Activated naive CD4-positive, alpha-beta T cell treated with Interleukin-2 at 50 U/mL for 16 hours (primary cell): ENCODE measurements at places on chromosomes 7 and 10.
A peak's percentile ranks its signal among the peaks of the same experiment; 100 is the strongest.

- DNase-seq: no peak
These were observed 110.6 kb upstream of the COL1A2 start for GRCh38 chr7:94284104-94284503.

DNA sequence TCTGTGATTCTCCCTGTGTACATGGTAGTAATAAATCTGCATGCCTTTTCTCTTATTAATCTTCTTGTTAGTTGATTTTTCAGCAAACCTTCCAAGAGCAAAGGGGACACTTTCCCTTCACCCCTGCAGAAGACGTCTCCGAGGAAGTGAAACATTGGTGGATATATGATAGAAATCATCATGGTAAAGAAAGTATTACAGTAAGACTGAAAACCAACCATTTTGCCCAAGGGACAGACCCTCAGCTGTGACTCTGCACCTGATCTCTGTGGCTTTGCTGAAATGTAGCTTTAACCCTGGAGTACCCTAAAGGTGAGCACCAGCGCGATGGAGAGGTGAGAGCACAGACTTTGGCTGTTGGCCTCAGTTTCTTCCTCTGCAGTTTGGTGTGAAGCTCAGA, 32.8 kb upstream of the MYO3A start:
- DNase-seq: no peak

DNA sequence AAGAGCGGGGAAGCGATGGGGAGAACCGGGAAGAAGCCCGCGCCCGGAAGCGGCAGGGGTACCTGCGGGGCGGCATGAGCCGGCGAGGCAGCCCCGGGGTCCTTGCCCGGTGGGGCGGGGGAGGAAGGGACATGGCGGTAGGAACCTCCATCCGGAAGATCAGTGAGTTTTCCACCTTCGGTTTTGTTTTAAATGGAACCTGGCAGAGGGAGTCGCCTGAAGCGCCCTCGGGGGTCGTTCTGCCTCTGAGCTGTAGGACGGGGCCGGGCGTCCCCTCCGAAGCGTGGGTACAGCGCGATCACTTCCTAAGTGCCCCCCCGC, 471 bp downstream of the PFKP start:
- DNase-seq: no peak

DNA sequence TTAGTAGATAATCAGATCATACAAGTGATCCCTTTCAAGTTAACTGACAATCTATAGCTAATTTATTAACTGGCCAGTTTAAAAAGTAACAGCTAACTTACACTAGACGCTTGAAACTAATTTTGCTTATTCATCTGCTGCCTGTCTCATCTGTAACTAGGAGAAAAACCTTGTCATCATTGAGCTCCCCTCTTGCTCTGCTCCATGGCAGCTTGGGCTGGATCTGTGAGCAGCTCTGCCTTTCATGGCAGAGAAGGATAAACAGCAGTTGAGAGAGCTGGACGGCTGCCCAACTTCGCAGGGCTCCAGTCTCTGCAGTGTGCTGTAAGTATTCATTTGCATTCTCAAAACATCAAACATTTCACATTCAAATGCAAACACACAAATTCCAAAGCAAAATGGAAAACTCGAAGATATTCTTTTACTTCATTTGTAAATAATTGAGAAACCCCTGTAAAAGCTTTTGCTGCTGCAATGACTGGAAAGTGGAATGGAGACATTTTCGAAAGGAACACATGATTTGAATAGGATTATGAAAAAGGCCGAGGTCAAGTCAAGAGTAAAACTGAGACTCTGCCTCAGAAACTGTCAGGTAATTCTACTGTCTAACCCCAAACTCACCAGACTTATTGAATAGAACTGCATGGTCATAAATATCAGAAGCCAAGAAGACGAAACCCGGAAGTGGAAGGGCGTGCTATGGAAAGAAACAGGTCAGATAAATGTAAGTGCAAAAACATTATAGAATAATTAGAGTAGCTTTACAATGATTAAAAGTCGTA, 17.6 kb downstream of the SLC35B4 start:
- no peak for DNase-seq

DNA sequence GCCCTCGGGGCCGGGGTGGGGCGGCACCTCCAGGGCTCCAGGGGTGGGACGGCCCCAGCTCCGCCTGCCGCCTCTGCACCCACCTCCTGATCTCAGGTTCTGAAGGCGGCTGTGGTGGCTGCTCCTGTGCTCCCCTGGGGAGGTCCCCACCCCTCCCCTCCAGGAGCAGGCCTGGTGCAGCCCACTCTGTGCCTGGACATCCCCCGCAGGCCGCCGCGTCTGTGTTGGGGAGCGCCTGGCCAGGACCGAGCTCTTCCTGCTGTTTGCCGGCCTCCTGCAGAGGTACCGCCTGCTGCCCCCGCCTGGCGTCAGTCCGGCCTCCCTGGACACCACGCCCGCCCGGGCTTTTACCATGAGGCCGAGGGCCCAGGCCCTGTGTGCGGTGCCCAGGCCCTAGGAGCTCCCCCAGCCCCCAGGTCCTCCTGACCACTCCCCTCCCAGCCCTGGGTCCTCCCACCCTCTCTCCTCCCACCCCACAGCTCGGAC, 5.5 kb downstream of the CYP2W1 start:
- no peak for DNase-seq

DNA sequence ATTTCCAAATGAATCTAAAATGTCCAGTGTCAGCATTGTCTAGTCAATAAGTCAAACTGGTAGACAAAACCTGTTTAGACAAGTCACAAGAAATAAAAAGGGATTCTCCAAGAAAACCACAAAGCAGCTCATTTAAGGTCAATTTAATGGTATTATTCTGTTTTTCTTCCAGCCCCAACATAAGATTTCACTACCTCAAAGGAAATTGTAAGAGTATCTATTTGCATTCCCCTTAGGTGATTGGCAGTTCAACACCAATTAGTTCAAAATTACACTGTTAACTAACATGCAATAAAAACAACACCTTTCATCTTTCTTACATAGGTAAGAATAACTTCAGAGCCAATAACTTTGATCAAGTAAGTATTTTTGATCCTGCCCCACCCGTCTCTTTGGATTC, 106.3 kb downstream of the RNF32 start:
- DNase-seq: no peak

- DNase-seq: no peak
These were observed 20.0 kb downstream of the LAMB1 start for GRCh38 chr7:107982918-107983389.

GRCh38 chr7:133983685-133984419, 143.3 kb upstream of the LRGUK start:
- no peak for DNase-seq

DNA sequence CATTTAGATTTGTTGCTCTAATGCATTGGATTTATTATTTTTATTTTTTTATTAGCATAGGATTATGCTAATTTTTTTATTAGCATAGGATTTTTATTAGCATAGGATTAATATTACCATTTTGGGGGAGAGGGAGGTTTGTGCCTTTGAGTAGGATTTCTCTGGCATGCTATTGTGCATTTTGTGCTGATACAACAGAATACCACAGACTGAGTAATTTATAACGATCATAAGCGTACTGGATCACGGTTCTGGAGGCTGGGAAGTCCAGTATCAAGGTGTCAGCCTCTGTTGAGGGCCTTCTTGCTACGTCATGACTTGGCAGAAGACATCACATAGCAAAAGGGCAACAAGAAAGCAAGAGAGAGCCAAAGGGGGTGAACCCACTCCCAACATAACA, 187.5 kb downstream of the XPNPEP1 start:
- no peak for DNase-seq

DNA sequence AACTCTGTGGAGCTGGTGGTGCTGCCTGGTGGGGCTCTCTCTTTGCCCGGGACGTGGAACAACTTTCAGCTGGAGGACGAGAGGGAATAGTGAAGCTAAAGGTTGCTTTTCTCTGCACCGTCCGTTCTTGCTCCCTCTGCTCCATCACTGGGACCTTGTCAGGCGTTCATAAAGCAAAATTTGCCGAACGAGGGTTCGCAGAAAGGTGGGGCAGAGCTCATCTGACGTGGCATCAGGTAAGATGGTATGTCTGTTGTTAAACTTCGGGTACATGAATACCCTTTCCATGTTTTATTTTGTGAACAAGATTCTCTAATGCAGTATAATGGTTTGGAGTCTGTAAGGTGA, 416 bp downstream of the BBS9 start:
- no peak for DNase-seq

DNA sequence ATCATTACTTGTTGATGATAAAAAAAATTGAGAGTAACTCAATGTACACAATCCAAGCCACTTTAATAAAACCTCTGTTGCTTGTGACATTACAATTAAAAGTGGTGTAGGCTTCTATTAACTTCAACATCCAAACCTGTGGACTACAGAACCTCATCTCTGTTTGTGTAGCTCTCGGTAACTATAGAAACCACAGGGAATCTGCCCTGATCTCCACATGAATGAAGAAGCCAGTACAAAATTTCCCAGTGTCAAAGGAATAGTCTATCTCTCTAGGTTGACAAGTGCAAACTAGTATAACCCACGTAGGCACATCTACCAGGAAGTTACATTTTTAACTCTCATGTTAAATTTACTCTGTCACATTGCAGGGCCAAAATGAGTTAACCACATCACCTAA, 204.3 kb downstream of the CHCHD3 start:
- DNase-seq: no peak

DNA sequence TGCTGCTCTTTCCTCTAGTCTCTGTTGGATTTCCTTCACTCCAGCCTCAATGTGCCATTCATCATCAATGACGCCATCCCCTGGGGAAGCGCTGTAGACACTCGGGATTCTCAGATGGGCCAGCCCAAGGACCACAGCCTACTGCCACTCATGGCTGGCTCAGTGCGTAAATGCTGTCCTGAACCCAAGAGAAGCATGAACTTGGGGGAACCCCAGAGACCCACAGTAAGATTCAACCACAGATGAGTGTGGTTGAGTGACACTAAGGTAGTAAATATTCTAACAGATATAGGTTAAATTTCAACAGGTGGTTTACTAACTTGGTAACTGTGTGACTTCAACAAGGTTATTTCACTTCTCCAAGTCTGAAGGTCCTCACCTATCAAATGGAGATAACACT, 304.1 kb downstream of the GRM8 start:
- no peak for DNase-seq

DNA sequence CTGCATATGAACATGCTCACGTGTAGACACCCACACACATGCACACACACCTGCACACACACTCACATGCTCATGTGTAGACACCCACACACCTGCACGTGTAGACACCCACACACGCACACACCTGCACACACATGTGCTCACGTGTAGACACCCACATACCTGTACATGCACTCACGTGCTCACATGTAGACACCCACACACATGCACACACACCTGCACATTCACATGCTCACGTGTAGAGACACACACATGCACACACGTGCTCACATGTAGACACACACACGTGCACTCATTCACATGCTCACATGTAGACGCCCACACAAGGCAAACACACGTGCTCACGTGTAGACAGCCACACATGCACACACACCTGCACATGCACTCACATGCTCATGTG, 275.8 kb downstream of the PTPRN2 start:
- DNase-seq: no peak

GRCh38 chr10:102714621-102715455, at the start of gene SFXN2:
Gene SFXN2 (plus strand): TSS chr10:102714636. CDS start chr10:102726637, 12,001 bp downstream.
- DNase-seq: peak; percentile 57

GRCh38 chr10:52348037-52348564, 34.0 kb downstream of the DKK1 start:
- DNase-seq: no peak

DNA sequence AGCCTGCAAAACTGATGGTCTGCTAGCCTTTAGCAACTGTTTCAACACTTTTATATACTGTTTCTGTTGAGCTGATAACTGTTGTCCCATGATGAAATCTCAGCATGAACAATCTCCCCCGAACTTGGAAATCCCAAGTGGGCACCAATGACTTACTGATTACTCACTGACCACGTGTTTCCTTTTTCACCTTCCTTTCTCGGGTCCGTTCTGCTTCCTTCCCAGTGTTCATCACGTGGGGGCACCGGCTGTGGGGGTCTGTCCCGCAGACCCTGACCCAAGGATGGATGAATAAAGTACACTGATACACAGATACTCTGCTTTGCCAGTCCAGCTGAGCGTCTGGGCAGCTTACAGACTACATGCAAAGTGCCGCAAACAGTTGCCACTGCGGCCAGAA, 39.0 kb upstream of the RASGEF1A start:
- DNase-seq: no peak

DNA sequence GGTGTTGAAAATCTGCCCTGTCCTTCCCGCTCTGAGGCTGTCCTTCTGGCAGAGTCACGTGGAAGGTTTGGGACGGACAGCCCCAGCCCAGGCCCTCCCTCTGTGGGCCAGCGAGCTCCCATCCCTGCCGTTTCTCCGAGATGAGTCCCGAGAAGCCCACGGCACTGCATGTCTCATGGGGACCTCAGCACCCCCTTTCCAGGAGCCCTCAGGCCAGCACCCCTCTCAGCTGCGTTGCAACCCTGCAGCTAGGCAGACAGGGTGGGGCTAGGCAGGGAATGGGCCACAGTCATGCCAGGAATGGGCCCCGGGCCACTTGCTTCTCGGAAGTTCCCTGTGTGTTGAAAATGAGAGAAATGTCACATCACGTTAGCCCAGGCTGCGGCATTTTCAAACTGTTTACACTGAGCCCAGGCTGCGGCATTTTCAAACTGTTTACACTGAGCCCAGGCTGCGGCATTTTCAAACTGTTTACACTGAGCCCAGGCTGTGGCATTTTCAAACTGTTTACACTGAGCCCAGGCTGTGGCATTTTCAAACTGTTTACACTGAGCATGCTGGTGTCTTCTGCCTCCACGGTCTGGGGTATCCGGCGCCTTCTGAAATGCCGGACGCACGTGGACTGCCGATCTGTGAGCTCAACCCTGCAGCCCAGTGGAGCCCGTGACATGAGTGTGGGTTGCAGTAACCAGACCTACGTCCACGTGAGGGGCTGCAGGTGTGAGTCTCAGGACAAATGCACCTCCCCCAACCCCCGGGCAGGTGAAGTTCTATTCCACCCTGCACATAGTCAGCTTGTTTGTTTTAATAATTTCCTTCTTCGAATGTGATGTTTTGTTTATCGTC, 42.6 kb downstream of the FAM20C start:
- DNase-seq: no peak

GRCh38 chr7:108604307-108605077, 34.8 kb downstream of the DNAJB9 start:
- no peak for DNase-seq

DNA sequence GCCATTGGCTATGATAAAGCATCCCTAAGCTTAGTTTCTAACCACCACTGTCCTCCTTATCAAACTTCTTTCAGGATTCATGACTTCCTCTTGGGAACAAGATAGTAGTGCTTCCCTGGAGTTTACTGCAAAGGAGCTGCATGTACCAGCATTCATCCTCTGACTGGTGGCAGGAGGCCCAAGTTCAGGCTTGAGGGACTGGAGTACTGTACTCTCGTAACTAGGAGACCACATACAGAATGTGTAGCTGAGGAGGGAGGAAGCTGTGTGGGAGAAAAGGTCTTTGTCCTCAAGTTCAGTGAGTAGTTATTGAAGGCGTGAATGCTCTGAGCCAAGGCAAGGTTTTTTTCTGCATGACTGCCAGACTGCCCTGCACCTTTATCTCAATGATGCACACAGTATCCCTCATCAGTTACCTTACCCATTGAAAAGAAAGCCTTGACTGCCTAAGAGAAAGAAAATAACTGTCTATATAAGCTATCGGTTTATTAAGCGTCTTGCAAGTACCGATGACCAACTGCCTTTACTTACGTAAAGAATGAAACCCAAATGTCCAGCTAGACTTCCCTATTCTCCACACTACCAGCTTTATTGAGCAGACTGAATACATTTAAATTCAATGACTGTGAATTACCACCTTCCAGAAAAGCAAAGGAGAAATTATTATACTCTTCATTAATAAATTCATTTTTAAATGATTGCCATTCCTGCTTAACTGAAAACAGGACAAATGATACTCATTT, 12.8 kb downstream of the SCRN1 start:
- DNase-seq: no peak
